ENCODE measurements at places on chromosomes 7 and 10.

DNA sequence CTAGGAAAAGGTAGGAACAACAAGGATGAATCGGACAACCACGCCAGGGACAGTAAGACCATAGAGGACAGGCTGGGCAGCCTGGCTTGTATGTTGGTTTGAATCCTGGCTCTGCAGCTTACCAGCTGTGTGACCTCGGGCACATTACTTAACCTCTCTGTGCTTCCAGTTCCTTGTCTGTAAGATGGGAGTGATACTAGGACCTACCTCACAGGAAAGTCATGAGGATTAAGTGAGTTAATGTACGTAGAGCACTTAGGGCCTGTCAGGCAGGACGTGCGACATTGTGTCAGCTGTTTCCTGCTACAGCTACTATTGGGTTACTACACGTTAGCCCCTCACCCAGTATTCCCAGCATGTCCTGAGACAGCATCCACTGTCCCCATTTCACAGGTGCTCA lies 32.1 kb downstream of the PLAC9 start:
- DNase-seq, result no peak

DNA sequence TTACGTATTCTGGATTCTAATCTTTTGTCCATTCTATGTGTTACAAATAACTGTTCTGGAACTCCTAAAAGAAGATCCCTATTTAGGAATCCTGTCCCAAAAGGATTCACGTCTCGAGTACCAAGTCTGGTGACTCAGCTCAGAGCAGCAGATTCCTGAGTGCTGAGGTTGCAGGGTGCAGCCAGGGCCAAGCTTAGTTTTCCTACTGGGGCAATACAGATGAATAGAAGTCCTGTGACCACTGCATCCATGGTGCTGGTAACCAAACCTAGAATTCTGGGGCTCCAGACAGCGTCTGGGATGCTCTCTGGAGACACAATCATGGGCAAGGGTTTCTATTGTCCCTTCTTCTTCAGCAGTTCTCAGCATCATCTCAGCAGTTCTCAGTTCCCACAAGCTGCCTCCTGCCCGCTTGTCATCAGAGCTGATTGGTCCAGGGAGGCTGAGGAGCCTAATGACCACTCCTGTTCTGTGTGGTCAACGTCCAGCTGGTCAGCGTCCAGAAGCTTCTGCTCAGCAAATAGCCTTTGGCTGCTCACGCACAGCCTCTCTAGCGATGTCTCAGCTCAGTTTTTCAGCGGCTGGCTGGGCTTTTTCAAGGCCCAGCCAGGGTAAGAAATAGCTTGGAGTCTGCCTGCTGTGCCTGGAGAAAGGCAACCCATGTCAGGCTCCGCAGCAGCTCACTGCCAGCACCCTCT lies 50.4 kb upstream of the C7orf33 start:
- no peak for DNase-seq

DNA sequence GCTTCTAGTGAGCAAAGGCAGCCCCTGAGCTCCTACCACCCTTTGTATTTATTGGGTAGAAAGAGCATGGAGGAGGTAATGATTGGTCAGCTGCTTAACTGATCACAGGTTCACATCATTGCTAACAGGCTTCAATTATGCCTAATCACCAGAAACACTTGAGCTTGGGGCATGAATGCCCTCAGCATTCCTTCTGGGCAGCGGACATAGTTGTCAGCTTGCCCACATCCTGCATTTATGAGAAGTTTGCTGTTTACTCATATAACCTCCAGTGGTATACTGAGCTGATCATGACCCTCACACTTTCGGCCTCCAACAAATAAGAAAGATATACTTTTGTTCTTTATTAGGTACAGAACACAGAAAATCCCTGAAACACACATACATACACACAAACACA lies 140.3 kb upstream of the ODAD2 start:
- DNase-seq, result no peak

DNA sequence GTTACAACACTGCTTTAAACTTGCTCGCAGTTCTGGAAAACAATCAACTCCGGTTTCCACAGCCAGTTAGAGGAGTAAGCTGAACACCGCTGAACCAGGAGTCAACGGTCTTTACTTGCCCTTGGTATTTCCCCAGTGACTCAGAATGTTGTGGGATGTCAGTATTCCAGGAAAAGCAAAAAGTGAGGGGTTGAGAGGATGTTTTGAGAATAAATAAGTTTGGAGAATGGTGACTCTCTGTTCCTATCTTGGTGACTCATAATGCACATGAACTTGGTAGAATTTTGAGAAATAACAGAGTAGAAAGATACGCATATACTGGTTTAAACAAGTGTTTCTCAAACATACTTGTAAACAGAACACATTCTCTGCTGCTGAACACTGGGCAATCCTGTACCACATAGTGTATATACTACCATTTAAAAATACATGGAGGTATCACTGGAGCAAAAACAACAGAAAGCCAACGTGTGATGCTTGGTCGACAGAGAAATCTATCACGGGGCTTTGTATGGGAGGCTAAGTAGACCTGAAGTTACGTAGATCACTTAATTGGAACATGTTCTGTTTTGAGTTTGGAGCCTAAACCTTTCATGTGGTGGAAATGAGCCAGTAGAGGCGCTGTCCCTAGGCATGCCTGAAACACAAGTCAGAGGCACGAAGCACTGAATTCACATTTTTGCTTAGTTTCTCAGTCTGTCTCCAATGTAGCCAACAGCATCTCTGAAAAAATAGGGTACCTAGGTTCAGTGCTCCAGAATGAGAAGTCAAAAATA lies 534.3 kb downstream of the PARD3 start:
- no peak for DNase-seq

DNA sequence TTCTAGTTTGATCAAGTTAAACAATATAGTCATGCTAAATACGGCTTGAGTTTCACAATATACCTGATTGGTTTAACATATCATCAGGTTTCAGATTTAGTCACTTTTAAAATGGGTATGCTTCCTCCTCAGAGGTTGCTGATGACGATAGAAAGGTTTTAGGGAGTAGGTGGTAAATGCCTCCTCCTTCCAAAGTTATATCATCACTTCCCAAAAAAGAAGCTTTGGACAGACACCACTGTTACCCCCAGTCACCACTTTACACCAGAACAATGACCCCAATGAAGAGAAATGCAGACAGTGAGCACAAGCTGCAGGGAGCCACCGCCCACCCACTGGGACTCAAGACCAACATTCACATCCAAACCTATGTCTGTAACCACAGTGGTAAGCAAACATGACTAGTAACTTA lies 244.6 kb downstream of the SORCS1 start:
- no peak for DNase-seq

GRCh38 chr10:22229802-22230157 lies 12.0 kb upstream of the EBLN1 start:
- no peak for DNase-seq

GRCh38 chr7:135430626-135431025 lies 79.3 kb downstream of the CNOT4 start:
- no peak for DNase-seq

DNA sequence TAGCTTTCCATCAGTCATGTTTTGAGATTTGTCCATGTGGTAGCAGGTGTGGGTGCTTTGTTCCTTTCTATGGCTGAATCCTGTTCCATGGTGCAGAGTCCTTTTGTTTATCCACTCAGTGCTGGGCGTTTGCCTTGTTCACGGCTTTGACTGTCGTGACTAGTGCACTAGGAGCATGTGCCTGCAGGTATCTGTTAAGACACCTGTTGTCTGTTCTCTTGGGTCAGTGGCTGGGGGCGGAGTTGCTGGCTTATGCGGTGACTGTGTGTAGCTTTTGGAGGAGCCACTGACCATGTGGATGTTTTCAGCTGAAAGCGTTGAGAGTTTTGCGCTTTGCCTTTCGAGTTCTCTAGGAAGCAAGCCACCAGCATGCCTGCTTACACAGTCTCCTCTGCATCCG lies 573.1 kb upstream of the FOXK1 start:
- DNase-seq, result no peak
